ENCODE measurements at places on chromosomes 16 and 17.
A peak's percentile ranks its signal among the peaks of the same experiment; 100 is the strongest.

DNA sequence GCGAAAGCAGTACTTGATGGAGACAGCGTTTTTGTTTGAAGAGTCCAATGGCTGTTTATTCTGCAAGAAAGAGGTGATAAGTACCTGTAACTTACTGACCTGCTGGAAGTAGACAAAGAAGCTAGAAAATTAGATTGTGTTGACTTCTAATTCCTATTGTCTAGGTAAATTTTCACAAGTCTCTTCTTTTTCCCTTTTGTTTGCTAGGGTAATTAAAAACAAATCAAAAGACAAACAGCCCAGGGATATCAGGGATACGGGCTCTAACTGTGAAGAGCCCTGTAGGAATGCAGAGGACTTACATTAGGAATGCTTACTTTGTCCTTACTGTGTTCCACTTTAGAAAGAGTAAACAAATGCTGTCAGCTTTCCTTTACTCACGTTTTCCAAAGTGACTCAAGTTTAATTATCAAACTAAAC, 7.0 kb downstream of the PSME3IP1 start:
- DNase-seq: peak; percentile 47

GRCh38 chr16:894841-895240, 75.9 kb downstream of the LMF1 start:
- DNase-seq: no peak

DNA sequence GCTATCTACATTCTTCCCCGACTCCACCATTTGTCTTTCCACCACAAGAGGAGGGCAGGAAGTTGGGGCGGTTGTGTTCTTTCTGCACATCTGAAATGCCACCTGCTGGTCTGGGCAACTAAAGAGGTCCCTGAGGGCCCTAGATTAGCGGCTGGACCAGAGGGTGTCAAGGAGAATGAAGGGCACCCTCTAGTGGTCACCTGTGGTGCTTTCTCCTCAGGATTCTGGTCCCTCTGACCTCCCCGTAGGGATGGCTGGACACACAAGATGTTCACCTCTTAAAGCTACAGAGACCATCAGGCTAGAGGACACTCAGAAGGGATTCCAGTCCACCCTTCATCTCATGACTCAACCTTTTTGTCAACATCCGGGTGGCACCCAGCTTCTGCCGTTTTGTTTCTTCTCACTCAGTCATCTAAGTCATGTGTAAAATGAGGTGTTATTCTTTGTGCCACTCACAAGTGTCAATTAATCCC, 2.9 kb upstream of the SCIMP start:
- peak; percentile 59 for DNase-seq

DNA sequence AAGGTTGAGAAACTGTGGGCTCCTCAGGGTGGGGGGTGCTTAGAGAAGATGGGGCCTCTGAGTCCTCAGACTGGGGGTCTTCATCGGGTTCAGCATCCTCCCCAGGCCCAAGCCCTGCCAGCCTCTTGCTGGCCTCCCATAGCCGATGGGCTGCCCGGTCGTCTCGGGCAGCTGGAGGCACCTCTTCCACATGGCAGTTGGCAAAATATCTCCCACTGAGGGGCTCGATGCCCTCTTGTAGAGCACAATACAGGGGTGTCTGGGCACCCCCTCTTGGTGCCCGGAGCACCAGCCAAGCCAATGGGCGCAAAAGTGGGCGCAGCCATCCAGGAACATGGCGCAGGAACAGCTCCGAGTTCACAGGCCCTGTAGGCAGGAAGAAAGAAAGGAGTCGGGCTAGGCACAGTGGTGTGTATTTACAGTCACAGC, 1.0 kb upstream of the FLOT2 start:
- no peak for DNase-seq

- peak; percentile 34 for DNase-seq
Measured at GRCh38 chr16:11088074-11088730, 143.8 kb downstream of the CLEC16A start.

DNA sequence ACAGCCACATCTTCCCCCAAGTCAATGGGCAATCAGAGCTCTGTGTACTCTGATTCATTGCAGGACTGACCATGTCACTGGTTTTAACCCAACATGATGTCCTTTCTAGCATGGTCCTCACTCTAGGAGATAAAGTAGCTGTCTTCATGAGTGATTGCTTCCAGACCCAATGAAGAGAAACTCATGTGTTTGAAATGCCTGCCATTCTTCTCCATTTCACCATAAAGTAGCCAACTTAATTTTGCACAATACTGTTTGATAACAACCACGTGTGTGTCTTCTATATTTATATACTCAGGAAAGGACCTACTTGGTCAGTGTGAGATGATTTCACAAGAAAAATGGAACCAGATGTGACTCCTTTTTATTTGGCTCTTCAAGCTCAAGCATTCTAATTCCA, 172.5 kb downstream of the AXIN2 start:
- no peak for DNase-seq

DNA sequence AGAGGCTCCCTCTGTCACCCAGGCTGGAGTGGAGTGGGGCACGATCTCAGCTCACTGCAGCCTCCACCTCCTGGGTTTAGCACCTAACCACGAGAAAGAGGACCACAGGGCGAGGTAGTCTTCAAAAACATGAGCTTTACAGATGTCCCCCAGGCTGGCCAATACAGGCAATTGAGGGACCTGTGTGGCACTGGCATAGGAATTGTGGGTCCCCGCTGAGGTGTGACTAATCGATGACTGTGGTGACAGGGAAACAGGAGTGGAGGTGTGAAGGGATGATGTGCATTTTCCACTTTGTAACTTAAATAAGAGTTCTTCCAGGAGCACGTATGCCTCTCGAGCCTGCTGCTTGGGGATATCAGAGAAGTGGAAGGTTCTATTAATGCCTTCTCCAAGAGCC, 12.6 kb upstream of the ARHGAP17 start:
- no peak for DNase-seq

DNA sequence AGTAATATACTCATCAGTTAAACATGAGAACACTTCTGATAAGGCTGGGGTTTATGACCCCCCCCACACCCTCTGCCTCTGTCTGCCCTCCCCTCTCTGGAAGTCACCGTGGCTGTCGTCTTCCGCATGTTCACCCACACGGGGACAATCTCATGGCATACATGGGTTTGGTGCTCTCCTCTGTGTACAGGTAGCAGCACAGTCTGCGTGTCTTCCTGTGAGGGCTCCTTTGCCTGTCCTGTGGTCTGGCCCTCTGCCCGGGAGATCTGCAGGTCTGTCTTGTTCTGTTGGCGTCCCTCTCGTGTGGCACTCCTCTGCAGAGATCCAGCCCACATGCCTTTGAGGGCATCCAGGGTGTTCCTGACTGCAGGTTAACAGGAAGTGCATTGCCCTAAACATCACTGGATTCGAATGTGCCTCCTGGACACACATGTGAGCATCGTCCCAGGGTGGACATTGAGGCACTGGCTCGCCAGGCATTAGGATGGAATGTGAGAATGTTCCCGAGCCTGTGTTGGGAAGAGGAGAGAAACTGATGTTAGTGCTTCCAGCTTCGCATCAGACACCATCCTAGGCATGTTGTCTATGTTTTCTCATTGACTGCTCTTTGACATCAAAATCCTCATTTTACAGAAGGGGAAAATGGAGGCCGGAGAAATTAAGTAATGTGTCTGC, 54.5 kb downstream of the NKD1 start:
- no peak for DNase-seq

DNA sequence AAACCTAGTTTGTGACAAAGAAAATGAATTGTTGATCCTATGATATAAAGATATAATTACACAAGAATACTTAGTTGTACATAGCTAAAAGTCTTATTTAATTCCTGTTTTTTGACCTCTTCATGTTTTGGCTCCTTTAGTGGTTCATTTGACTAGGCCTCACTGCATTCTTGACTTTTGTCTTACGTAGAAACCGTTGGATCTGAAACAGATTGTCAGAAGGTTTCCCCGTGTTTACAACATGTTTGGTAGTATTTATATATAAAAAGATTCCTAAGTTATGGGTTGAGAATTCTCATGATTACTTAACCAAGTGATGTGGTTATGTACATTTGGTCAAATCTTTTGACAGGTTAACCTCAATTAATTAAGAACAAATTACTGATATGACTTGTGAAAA, 162.8 kb downstream of the BCAS3 start:
- peak; percentile 7 for DNase-seq

- no peak for DNase-seq
Measured at GRCh38 chr17:50462446-50462845, 6.2 kb downstream of the CHAD start.

DNA sequence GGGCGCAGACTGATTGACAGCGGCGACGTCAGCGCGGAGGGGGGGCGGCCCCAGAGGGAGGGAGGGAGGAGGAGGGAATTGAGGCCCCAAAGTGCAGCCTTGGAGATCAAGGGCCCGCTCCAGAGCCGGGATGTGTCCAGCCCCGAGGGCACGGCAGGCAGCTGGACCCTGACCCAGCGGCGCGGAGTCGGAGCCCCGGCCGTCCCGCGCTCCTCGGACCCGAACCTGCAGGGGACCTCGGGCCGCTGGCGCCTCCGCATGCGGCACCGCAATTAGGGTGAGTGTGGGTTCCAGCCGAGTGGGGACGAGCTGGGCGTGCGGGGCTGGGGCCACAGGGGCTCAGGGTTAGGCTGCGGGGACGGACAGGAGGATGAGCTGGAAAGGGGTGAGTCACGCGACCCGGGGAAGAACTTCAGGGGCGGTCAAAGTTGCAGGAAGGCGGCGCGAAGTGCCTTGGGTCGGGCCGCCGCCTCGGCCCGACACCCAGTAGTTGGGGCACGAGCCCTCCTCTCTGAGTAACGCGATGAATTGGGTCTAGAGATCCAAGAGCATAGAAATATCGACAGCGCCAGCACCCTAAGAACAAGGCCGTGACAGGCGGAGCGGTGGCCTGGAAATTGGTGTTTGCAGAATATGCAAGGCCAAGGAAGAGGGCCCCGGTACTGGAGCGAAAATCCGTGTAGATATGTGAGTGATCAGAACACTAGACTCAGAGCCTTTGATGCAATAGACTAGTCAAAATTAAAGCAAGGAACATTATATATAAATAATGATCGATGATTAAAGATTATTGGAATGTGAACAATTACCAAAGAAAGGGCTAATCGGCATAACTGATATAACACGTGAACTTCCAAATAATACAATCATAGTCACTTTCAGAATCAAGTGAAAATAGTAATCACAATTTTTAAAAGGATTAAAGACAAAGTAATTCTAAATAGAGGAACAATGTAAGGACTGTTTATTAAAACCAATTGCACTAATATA, at the start of gene TBX4:
Gene TBX4, plus strand, starts transcription at position 122 of the 990 bp plus-strand sequence. CDS start 4,069 bp downstream, outside the sequence.
- no peak for DNase-seq

DNA sequence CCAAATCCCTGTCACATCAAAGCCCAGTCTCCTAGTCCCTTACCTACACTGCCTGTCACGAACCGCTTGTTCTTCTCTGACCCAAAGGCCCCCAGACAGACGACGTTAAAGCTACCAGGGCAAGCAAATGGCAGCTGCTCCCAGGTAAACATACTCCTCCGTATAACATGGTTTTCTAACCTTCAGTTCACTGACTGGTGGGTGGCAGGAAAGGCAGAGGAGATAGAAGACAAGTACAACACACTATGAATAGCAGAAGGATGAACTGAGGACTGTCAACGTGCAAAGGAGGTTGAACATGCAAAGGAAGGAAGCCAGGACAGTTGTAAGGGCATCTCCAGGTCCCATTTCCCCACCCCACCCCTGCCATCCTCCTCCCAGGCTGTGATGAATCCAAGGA, 449.8 kb downstream of the SHISA9 start:
- no peak for DNase-seq

GRCh38 chr16:51615141-51615540, 464.1 kb upstream of the SALL1 start:
- DNase-seq: no peak

DNA sequence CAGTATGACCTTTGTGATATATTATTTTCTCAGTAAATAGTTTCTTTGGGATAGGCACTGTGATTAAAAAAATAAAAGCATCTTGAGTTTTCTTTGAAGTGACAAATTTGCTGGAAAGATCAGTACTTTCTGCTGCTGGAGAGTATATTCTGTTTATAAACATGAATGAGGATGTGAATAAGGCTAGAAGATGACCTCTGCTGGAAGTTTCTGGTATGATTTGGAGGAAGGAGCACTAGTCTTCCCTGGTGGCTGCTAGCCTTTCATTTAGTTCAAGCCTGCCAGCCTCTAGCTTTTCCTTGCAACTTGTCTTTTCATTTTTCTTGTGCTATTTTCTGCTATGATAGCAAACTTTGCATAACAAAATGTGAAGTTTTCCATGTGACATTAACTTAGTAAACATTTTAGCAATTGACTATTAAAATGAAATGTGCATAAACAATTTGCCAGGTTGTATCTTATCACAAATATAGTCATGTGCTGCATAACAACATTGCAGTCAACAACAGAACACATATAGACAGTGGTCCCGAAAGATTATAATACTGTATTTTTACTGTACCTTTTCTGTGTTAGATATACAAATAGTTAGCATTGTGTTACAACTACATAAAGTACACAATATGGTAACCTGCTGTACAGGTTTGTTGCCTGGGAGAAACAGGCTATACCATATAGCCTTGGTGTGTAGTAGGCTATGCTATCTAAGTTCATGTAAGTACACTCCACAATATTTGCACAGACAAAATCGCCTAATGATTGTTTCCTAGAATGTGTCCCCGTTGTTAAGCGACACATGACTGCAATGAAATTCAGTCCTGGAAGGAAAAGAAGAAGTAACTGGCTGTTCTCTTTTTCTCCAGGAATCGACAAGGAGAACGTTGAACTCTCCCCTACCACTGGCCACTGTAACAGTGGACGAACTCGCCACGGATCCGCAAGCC, 18.1 kb upstream of the RAB11FIP4 start:
- peak; percentile 73 for DNase-seq

GRCh38 chr16:1335996-1336395, 2.6 kb downstream of the BAIAP3 start:
- DNase-seq: no peak

- peak; percentile 16 for DNase-seq
Measured at GRCh38 chr17:58324409-58325288, 3.9 kb downstream of the TSPOAP1 start.

DNA sequence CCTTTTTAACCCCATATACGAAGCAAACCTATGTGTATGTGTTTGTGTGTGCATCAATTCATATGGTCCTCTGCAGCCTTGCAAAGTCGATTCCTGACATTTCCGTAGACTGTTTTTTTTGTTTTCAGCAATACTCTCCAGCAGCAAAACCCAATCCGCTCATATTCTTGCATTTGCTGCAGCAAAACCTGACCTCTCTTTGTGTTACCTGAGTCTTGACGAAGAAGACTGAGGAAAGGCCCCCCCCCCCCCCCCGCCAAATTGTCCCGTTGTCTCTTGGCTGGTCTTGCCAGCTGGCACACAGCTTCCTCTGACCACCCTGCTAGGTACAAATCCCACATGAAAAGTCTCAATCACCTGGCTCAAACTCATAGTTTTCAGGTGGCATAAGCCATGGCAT, 494.7 kb downstream of the WWOX start:
- no peak for DNase-seq

- DNase-seq: no peak
Measured at GRCh38 chr17:40491486-40491885, 9.9 kb downstream of the TNS4 start.

DNA sequence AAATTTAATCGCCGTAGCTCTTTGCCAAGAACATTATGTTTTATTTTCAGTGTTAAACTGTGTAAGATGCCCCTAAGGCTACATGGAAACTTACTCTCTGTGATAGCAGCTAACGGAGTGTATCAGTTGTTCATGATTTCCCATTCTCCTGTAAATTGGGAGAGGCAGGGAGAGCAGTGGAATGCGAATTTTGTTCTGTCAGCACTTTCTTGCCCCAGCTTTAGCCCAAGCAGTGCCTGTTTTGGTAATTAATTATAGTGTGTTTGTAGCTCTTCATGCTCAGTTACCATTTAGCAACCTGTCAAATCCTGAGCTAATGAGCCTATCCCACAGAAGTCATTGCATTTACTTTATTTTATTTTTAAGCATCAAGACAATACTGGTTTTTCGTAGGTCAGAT, 475.1 kb upstream of the RBFOX1 start:
- no peak for DNase-seq

- no peak for DNase-seq
Measured at GRCh38 chr17:73956595-73957465, 246.6 kb upstream of the RPL38 start.

Measured in iris pigment epithelial cell (primary cell).